PC-9 (cell line): ENCODE measurements at places on chromosomes 7 and 10. TPM values are rescaled to one million over a fixed set of nuclear protein-coding genes. Genes with fewer than 3 reads are reported as not detected.

DNA sequence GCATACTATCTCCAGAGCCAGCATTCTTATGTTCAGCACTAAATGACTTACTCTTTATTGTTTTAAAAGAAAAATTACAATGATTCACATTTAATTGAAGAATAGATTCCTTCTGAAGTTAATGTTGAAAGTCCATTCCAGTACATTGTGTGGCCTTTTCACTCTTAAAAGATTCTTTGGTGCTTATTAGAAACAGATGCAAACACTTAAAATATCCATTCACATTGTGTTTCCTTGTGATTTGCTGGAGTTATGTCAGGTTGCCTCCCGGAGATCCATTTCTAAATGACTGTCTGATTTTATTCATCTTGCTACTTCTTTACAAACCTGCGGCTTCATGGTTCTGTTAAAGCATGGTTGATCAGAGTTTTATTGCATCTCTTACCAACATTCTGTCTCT lies 152.8 kb downstream of the FOXP2 start:
- H3K36me3 ChIP-seq, result no peaks in the 10 kb centered on the region
- DNase-seq, result no peak
- no peaks in the 10 kb centered on the region for H3K27me3 ChIP-seq
- no peaks in the 10 kb centered on the region for H3K4me1 ChIP-seq
- no peak overlapping the region for H3K27ac ChIP-seq

DNA sequence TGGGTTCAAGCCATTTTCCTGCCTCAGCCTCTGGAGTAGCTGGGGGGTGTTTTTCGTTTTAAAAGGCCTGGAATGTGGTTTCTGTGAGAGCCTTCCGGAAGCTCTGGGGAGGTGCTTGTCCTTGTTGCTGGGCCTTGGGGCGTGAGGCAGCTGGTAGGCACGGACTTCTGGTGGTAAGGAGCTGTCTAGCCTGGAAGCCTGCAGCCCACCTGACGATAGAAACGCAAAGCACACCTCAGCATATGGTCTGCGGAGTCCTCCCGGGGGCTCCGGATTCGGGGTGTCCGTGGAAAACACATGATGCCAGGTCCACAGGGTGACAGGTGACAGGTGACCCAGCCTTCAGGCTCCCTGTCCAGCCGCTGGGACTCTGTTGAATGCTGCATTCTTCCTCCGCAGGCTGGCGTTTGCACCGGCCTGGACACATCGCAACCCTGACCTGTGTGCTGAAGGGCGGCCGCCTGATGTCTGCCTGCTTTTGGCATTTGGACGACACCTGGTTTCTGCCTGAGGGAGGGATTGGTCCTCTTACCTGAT lies 37.3 kb downstream of the INPP5A start:
- peak overlapping the region; percentile 83 for H3K27ac ChIP-seq
- no peaks in the 10 kb centered on the region for H3K27me3 ChIP-seq
- H3K36me3 ChIP-seq, result no peaks in the 10 kb centered on the region
- H3K4me1 ChIP-seq, result peaks cover 61% of the 10 kb centered on the region
- peak; percentile 66 for DNase-seq

GRCh38 chr7:100413889-100414288 lies 14.6 kb downstream of the ZCWPW1 start:
- no peak overlapping the region for H3K4me3 ChIP-seq
- no peak overlapping the region for H3K27ac ChIP-seq
- no peaks in the 10 kb centered on the region for H3K4me1 ChIP-seq
- no peaks in the 10 kb centered on the region for H3K27me3 ChIP-seq

- H3K36me3 ChIP-seq, result no peaks in the 10 kb centered on the region
- H3K27ac ChIP-seq, result no peak overlapping the region
- no peak overlapping the region for H3K4me3 ChIP-seq
- H3K4me1 ChIP-seq, result no peaks in the 10 kb centered on the region
- peaks cover 100% of the 10 kb centered on the region for H3K27me3 ChIP-seq
Observed at GRCh38 chr7:45595809-45596664, 21.9 kb downstream of the ADCY1 start.

DNA sequence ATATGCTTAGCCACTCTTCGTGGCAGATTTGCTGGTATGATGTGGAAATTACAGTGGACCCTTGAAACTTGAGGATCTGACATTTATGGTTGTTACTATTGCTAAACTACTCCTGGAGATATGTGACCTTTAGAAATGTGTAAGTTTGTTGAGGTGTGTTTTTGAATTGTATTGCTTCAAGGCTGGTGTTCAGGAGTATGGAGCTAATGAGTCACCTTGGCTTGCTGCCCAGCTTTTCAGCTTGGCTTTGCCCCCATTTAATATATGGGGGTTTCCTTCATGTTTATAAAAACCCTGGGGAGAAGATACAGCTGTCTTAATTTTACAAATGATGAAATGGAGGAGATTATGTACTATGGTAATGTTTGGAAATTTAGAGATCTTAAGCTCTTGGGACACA lies 11.6 kb downstream of the HBP1 start:
- H3K27ac ChIP-seq, result peak overlapping the region; percentile 64
- peaks cover 55% of the 10 kb centered on the region for H3K36me3 ChIP-seq
- no peaks in the 10 kb centered on the region for H3K27me3 ChIP-seq
- peaks cover 20% of the 10 kb centered on the region for H3K4me1 ChIP-seq
- DNase-seq, result peak; percentile 35

- H3K4me1 ChIP-seq, result peaks cover 7% of the 10 kb centered on the region
- no peak overlapping the region for H3K4me3 ChIP-seq
- H3K27me3 ChIP-seq, result no peaks in the 10 kb centered on the region
- no peak for DNase-seq
- no peaks in the 10 kb centered on the region for H3K36me3 ChIP-seq
- no peak overlapping the region for H3K27ac ChIP-seq
Observed at GRCh38 chr7:102914585-102914984, 1.8 kb downstream of the LRRC17 start.

DNA sequence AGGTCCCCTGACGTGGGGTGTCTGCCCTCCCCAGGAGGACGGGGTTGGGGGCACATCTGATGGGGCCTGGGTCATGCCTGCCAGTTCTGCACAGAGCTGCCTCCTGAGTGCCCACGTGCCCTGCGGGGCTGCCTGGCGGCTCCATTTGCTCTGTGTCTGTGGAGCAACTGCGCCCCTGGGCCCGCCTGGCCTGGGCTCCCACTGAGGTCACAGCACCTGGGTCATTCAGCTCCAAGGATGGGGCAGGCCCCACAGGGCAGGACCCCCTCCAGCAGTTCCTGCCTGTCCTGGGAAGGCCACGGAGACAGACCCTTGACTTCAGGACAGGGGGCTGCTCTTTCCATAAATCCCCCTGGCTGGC lies 590.6 kb downstream of the PTPRN2 start:
- H3K27me3 ChIP-seq, result peaks cover 86% of the 10 kb centered on the region
- no peaks in the 10 kb centered on the region for H3K4me1 ChIP-seq
- H3K4me3 ChIP-seq, result no peak overlapping the region

DNA sequence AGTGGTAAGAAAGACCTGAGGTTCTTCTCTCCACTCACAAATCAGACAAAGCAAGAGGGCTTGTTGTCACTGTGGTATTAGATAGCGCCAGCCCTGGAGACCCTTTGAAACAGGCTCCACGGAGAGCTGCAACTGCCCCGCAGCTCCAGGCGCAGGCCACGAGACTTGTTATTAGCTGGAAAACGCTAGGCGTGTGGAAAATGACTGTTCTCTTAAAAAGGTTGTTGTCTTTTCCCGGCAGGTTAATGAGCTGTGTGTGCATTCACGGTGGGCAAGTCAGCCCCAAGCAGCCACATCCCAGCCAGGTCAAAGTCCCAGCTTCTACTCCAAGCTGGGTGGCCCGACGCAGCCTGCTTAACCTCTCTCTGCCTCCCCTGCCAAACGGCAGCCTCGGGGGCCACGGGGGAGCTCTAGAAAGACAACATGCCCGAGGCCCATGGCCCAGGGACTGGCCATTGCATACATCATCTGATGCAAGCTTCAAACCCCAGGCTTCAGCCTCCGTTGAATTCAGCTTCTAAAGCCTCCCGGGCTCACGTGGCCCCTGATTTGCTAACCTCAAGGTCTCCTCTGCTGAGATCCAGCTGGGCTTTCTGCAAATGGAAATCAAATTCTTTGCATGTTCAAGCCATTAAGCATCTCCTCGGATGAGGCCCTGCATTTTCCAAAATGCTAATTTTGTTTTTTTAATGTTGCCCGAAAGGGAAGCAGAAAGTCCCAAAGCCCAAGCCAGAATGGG lies 61.3 kb upstream of the DNAAF5 start:
- peaks cover 7% of the 10 kb centered on the region; the same call in 1 of the 2 replicates for H3K36me3 ChIP-seq
- no peak overlapping the region for H3K27ac ChIP-seq
- no peak overlapping the region for H3K4me3 ChIP-seq
- H3K27me3 ChIP-seq, result no peaks in the 10 kb centered on the region

DNA sequence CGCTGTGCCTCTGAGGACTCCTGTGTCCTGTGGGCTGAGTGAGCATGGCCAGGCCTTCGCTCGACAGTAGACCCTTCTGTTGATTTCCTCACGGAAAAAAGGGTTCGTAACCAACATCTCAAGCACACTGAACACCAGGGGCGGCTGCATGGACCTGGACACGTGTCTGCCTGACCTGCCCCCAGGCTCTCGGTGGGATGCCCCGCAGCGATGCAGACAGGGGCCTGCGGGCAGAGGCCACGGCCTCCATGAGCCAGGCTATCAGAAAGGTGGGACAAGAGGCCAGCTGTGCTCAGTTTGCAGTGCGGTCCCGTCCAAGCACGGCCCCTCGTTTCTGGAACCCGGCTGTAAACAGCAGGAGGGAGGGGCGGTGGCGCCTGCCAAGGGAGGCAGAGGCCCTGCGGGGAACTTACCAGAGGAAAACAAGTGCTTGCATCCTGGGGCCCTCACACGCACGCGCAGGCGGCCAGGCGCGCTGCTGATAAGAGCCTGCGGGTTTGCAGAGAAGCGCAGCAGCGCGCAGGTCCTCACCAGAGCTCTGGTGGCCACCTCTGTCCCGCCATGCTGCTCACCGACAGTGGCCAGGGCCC lies 10.6 kb downstream of the GPR146 start:
- no peak overlapping the region for H3K27ac ChIP-seq
- no peak for DNase-seq
- H3K27me3 ChIP-seq, result no peaks in the 10 kb centered on the region
- H3K4me1 ChIP-seq, result no peaks in the 10 kb centered on the region
- no peaks in the 10 kb centered on the region for H3K36me3 ChIP-seq

GRCh38 chr10:125564570-125564969 lies 118.4 kb downstream of the TEX36 start:
- no peak overlapping the region for H3K4me3 ChIP-seq
- no peak overlapping the region for H3K27ac ChIP-seq
- no peak for DNase-seq
- H3K4me1 ChIP-seq, result no peaks in the 10 kb centered on the region
- no peaks in the 10 kb centered on the region for H3K36me3 ChIP-seq

GRCh38 chr10:30980951-30981616 lies 50.6 kb downstream of the ZNF438 start:
- H3K36me3 ChIP-seq, result no peaks in the 10 kb centered on the region
- H3K4me1 ChIP-seq, result peaks cover 22% of the 10 kb centered on the region
- H3K4me3 ChIP-seq, result no peak overlapping the region
- H3K27me3 ChIP-seq, result no peaks in the 10 kb centered on the region
- DNase-seq, result no peak

- H3K27me3 ChIP-seq, result no peaks in the 10 kb centered on the region
- H3K4me1 ChIP-seq, result peaks cover 2% of the 10 kb centered on the region; the same call in 1 of the 2 replicates
- DNase-seq, result no peak
- H3K36me3 ChIP-seq, result no peaks in the 10 kb centered on the region
- no peak overlapping the region for H3K4me3 ChIP-seq
- H3K27ac ChIP-seq, result no peak overlapping the region
Observed at GRCh38 chr10:16386855-16387254, 50.0 kb upstream of the PTER start.

Gene CTBP2
- 60.5 and 64.4 TPM in 2 replicates for total RNA-seq

DNA sequence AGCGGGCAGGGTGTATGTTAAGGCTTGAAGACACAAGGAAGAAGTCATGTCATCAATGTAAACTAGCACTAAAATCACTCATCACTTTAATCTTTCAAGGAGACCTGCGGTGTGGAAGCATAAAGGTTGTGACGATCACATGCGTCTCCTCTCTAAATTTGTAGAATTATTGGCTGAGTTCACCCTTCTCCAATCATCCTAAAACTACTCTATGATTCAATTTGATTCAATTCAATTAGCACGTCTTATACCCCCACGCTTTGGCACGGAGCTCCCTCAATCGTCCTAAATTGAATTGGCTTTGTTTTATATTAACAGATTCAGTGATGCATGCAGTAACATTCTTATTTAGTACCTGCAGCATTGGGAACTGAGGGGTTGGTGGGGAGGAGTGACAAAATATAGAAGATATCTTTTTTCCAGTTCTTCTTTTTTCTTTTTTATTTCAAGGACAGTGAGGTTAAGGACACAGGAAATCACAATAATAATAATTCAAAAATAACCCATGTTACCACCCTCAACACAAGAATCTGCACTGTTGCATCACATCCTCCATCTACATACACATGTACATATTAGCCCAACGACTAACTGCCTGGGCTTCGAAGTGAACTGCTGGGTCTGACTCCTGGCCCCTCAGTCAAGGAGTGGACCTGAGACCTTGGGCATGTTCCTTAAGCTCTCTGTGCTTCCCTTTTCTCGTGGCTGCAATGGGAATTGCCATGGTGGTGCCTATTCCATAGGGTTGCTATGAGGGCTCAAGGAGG lies 86.5 kb downstream of the LSM5 start:
- H3K36me3 ChIP-seq, result no peaks in the 10 kb centered on the region
- H3K27ac ChIP-seq, result no peak overlapping the region
- H3K4me3 ChIP-seq, result no peak overlapping the region
- no peaks in the 10 kb centered on the region for H3K4me1 ChIP-seq
- no peak for DNase-seq
- peaks cover 53% of the 10 kb centered on the region for H3K27me3 ChIP-seq

Gene ODAD2
- total RNA-seq, result not detected in 2 replicates

Gene LEP
- total RNA-seq, result not detected in 2 replicates

GRCh38 chr7:29453021-29453420 lies 110.6 kb upstream of the PRR15 start:
- no peak for DNase-seq
- H3K4me3 ChIP-seq, result no peak overlapping the region
- H3K36me3 ChIP-seq, result no peaks in the 10 kb centered on the region
- H3K27me3 ChIP-seq, result no peaks in the 10 kb centered on the region
- no peak overlapping the region for H3K27ac ChIP-seq

Gene ZNF316
- 28.4 and 34.8 TPM in 2 replicates for total RNA-seq

DNA sequence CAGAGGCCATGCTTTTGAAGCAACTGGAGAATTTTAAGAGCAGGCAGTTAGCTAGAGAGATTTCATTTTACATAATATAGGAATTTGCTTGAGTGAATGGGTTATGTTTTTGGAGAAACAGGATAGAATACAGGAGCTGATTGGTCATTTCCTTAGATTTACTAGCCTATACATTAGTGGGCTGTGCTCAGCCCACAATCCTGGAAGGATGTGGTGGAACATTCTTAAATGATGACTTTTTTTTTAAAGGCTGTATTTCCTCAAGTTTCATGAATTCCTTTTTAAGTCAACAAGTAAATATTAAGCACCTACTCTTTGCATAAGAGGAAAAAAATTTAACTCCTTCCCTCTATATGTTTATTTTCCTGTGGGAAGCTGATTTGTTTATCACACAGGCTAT lies 314.4 kb upstream of the BMPER start:
- DNase-seq, result no peak
- no peak overlapping the region for H3K27ac ChIP-seq
- H3K4me3 ChIP-seq, result no peak overlapping the region
- H3K4me1 ChIP-seq, result no peaks in the 10 kb centered on the region
- H3K36me3 ChIP-seq, result no peaks in the 10 kb centered on the region
